Type B pancreatic cell (in vitro differentiated cells): ENCODE measurements at places on chromosomes 6 and 20. TPM values are rescaled to one million over a fixed set of nuclear protein-coding genes. Genes with fewer than 3 reads are reported as not detected.

- peaks cover 13% of the 10 kb centered on the region for H3K4me1 ChIP-seq
- H3K36me3 ChIP-seq: peaks cover 3% of the 10 kb centered on the region
- peak overlapping the region; percentile 99 for H3K27ac ChIP-seq
Observed at GRCh38 chr20:37096415-37097041, 731 bp upstream of the RBL1 start.

- no peaks in the 10 kb centered on the region for H3K36me3 ChIP-seq
- H3K4me1 ChIP-seq: peaks cover 7% of the 10 kb centered on the region
- DNase-seq: no peak
- no peaks in the 10 kb centered on the region for H3K27me3 ChIP-seq
- no peak overlapping the region for H3K4me3 ChIP-seq
- H3K27ac ChIP-seq: no peak overlapping the region
Observed at GRCh38 chr6:89067796-89068195, 12.8 kb upstream of the PNRC1 start.

The ADGRG6 gene
- total RNA-seq: 26.7 and 72.3 TPM in 2 replicates

GRCh38 chr20:1389703-1390580, 2.9 kb downstream of the FKBP1A start:
- peak overlapping the region; percentile 29 for H3K27ac ChIP-seq
- peaks cover 12% of the 10 kb centered on the region for H3K27me3 ChIP-seq
- DNase-seq: no peak
- H3K4me1 ChIP-seq: peaks cover 39% of the 10 kb centered on the region

- no peak overlapping the region for H3K4me3 ChIP-seq
- no peak overlapping the region for H3K27ac ChIP-seq
- DNase-seq: no peak
- no peaks in the 10 kb centered on the region for H3K4me1 ChIP-seq
- no peaks in the 10 kb centered on the region for H3K36me3 ChIP-seq
Observed at GRCh38 chr6:25217302-25217701, 61.9 kb upstream of the CARMIL1 start.

GRCh38 chr6:115634887-115635286, 425.8 kb downstream of the FRK start:
- no peak overlapping the region for H3K27ac ChIP-seq
- no peaks in the 10 kb centered on the region for H3K27me3 ChIP-seq

GRCh38 chr6:30121446-30122366, 8.8 kb upstream of the TRIM31 start:
- DNase-seq: no peak
- no peaks in the 10 kb centered on the region for H3K4me1 ChIP-seq
- peaks cover 75% of the 10 kb centered on the region for H3K27me3 ChIP-seq
- no peak overlapping the region for H3K4me3 ChIP-seq
- no peaks in the 10 kb centered on the region for H3K36me3 ChIP-seq
- H3K27ac ChIP-seq: no peak overlapping the region

GRCh38 chr6:106688177-106688951, 59.0 kb downstream of the QRSL1 start:
- no peaks in the 10 kb centered on the region for H3K36me3 ChIP-seq
- no peak for DNase-seq
- H3K4me3 ChIP-seq: no peak overlapping the region
- H3K27me3 ChIP-seq: no peaks in the 10 kb centered on the region
- H3K4me1 ChIP-seq: peaks cover 19% of the 10 kb centered on the region
- peak overlapping the region; percentile 73 for H3K27ac ChIP-seq

The ADGRF5 gene
- total RNA-seq: 0.58 and 1.2 TPM in 2 replicates

DNA sequence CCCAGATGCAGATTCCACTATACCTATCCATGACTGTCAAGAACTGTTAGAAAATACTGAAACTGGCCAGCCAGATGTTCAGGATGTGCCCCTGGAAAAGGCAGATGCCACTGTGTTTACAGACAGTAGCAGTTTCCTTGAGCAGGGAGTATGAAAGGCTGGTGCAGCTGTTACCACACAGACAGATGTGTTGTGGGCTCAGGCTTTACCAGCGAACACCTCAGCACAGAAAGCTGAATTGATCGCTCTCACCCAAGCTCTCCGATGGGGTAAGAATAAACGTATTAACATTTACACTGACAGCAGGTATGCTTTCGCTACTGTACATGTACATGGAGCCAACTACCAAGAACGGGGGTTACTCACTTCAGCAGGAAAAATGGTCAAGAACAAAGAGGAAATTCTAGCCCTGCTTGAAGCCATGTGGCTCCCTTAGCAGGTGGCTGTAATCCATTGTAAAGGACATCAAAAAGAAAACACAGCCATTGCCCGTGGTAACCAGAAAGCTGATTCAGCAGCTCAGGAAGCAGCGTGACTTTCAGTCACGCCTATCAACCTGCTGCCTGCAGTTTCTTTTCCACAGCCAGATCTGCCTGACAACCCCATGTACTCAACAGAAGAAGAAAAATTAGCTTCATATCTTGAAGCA, 459.7 kb upstream of the HTR1E start:
- H3K27me3 ChIP-seq: no peaks in the 10 kb centered on the region
- H3K4me1 ChIP-seq: peaks cover 15% of the 10 kb centered on the region
- no peak for DNase-seq
- peak overlapping the region; percentile 60 for H3K4me3 ChIP-seq
- no peaks in the 10 kb centered on the region for H3K36me3 ChIP-seq
- H3K27ac ChIP-seq: peak overlapping the region; percentile 87

The CGA gene
- total RNA-seq: 0.43 and 30.3 TPM in 2 replicates

The SAMD10 gene
- 7.4 and 16.9 TPM in 2 replicates for total RNA-seq

DNA sequence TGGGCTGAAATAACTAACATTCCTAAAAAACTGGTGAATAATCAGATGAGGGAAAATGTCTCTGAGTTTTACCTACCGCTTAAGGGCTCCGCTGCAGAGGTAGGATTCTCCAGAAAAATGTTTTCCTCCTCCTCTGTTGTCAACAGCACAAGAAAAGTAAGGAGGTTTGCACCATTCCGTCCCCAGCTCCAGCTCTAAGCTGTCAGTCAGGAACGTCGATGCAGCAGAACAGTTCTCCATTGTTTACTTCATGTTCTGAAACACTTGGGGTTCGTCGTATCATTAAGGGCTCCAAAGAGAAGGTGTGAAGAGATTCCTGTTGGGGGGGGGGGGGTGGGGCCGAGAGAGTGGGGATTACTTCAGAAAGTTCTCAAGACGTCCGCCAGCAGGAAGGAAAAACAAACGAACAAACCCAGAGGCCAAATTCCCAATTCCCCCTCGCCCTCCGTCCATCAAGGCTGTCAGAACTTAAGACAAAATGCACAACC, 734 bp downstream of the MMS22L start:
- H3K27ac ChIP-seq: peak overlapping the region; percentile 92
- H3K4me1 ChIP-seq: peaks cover 14% of the 10 kb centered on the region
- no peaks in the 10 kb centered on the region for H3K27me3 ChIP-seq
- no peak for DNase-seq

- H3K4me1 ChIP-seq: peaks cover 16% of the 10 kb centered on the region
- peak overlapping the region; percentile 38 for H3K27ac ChIP-seq
- no peaks in the 10 kb centered on the region for H3K27me3 ChIP-seq
- H3K36me3 ChIP-seq: no peaks in the 10 kb centered on the region
- no peak for DNase-seq
- H3K4me3 ChIP-seq: no peak overlapping the region
Observed at GRCh38 chr6:14964556-14965270, 281.2 kb upstream of the JARID2 start.

GRCh38 chr20:62481425-62482145, 5.8 kb upstream of the GATA5 start:
- H3K4me3 ChIP-seq: no peak overlapping the region
- H3K4me1 ChIP-seq: peaks cover 46% of the 10 kb centered on the region
- DNase-seq: no peak
- H3K27ac ChIP-seq: peak overlapping the region; percentile 71
- no peaks in the 10 kb centered on the region for H3K36me3 ChIP-seq

DNA sequence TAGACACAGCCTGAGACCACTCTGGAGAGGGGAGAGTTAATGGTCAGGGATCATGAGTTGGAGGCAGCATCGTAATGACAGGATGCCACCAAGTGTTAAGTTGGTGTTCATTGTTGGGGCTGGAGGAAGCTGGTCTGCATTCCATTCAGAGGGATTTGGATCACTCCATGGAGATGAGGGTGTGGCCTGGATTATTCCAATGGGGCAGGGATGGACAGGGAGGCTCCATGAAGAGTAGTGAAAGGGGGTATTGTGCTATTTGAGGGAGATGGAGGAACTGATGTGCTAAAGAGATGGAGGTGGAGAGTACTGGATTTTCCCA, 1.1 kb downstream of the SAPCD1 start:
- H3K4me1 ChIP-seq: peaks cover 11% of the 10 kb centered on the region
- no peaks in the 10 kb centered on the region for H3K27me3 ChIP-seq
- peak overlapping the region; percentile 62 for H3K27ac ChIP-seq
- H3K4me3 ChIP-seq: no peak overlapping the region
- peaks cover 25% of the 10 kb centered on the region for H3K36me3 ChIP-seq

DNA sequence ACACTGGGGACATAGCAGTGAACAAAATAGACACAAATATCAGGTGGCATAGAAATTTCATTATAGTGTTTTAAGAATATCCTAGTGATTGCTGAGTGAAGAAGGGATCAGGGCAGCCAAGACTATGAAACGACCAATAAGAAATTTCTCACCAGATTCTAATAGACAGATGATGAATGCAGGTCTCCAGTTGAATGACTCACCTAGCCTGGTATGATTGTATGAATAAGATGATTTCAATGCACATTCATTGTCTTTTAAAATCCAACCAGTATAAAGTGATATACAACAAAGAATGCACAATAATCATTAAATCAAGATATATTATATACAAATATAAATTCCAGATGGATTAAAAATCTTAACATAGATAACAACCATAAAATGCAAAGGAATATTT, 124.5 kb upstream of the TENT5A start:
- H3K4me1 ChIP-seq: no peaks in the 10 kb centered on the region
- no peaks in the 10 kb centered on the region for H3K36me3 ChIP-seq
- H3K4me3 ChIP-seq: no peak overlapping the region
- H3K27ac ChIP-seq: no peak overlapping the region
- H3K27me3 ChIP-seq: no peaks in the 10 kb centered on the region

The DOK5 gene
- 2.2 and 26.9 TPM in 2 replicates for total RNA-seq

DNA sequence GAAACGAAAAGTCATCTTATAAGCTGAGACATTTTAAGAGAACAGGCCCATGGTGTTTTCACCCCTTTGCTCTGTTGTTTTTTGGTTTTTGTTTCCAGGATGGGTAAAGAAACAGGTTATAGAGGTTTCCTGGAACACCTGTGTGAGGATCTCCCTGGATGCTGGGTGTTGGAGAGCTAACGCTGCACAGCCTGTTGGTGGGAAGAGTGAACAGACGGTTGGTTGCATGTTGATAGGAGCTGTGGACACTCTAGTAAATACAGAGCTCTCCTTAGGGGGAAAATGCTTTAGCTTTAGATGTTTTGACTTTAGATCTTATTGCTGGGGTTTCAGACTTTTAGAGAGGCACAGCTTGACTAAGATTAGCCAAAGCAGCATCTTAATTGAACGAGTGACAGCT, 235.2 kb downstream of the SOX4 start:
- no peak for DNase-seq
- H3K36me3 ChIP-seq: peaks cover 9% of the 10 kb centered on the region
- no peak overlapping the region for H3K27ac ChIP-seq
- peaks cover 61% of the 10 kb centered on the region for H3K4me1 ChIP-seq
- no peaks in the 10 kb centered on the region for H3K27me3 ChIP-seq

DNA sequence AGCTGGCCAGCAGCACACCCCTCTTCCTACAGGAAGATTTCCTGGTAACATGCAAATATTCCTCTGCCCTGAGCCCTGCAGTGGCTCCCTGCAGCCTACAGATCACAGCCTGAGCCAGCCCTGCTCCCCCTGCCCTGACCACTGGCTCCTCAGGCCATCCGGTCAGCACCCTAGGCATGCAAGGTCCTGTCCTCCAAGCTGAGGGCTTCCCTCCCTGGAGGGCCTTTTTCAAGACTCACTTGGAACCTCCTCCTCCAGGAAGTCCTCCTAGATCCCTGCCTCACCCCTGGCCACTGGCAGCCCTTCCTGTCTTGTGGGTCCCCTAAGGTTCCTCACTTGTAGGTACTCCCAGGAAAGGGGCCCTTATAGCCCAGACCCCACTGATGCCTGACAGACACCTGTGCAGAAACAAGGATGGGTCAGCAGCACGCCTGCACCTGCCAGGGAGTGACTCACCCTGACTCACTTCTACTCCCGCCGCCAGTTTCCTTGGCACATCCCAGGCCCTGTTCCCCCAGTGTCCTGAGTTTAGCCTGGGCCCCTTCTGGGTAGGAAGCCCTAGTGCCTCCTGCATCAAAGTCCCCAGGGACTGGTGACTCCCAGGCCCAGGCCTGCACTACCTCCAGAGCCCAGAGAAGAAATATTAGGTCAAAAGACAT, 3.2 kb downstream of the SLC4A11 start:
- peaks cover 53% of the 10 kb centered on the region for H3K27me3 ChIP-seq
- no peak for DNase-seq
- no peaks in the 10 kb centered on the region for H3K36me3 ChIP-seq
- peaks cover 6% of the 10 kb centered on the region for H3K4me1 ChIP-seq
- no peak overlapping the region for H3K27ac ChIP-seq

The EGFL8 gene
- total RNA-seq: 27.1 and 35.8 TPM in 2 replicates

The HRH3 gene
- total RNA-seq: 0.24 and 0.53 TPM in 2 replicates

The SAPCD1 gene
- 3.2 and 8.9 TPM in 2 replicates for total RNA-seq

The RIPOR2 gene
- 2.1 and 4.2 TPM in 2 replicates for total RNA-seq

DNA sequence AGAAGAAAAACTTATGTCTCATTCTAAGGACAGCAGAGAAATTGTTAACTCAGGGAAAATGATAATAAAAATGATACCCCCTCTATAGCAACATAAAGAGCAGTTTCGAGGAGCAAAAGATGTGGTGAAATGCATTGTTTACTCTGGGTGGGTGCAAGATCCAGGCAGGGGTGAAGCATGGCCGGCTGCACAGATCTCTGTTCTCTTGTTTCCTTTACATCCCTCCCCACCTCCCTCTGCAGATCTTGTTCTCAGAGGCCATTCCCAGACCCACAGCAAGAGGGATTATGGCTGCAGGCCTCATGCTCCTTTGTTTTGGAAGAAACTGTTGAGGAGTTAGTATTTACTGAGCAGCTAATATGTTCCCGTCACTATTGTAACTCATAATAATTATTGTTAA, 1.8 kb downstream of the BTN3A1 start:
- H3K27ac ChIP-seq: no peak overlapping the region
- peaks cover 14% of the 10 kb centered on the region for H3K4me1 ChIP-seq
- H3K36me3 ChIP-seq: peaks cover 8% of the 10 kb centered on the region

DNA sequence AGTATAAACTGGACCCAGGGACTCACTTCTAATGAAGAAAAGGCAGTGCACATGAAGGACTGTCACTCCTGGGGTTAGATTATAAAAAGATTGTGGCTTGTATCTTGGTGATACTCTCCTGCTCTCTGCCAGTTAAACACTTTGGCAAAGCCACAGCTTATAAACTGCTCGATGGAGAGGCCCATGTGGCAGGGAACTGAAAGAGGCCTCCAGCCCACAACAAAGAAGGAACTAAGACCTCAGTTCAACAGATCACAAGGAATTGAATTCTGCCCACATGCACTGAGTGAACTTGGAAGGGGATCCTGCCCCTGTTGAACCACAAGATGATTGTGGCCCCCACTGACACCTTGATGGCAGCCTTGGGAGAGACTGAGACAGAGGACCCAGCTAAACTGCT, 363.8 kb downstream of the CBLN4 start:
- H3K4me1 ChIP-seq: no peaks in the 10 kb centered on the region
- no peak overlapping the region for H3K27ac ChIP-seq
- no peak overlapping the region for H3K4me3 ChIP-seq
- no peaks in the 10 kb centered on the region for H3K36me3 ChIP-seq
